ENCODE measurements at places on chromosomes 6 and 20. TPM values are rescaled to one million over a fixed set of nuclear protein-coding genes. Genes with fewer than 3 reads are reported as not detected.

DNA sequence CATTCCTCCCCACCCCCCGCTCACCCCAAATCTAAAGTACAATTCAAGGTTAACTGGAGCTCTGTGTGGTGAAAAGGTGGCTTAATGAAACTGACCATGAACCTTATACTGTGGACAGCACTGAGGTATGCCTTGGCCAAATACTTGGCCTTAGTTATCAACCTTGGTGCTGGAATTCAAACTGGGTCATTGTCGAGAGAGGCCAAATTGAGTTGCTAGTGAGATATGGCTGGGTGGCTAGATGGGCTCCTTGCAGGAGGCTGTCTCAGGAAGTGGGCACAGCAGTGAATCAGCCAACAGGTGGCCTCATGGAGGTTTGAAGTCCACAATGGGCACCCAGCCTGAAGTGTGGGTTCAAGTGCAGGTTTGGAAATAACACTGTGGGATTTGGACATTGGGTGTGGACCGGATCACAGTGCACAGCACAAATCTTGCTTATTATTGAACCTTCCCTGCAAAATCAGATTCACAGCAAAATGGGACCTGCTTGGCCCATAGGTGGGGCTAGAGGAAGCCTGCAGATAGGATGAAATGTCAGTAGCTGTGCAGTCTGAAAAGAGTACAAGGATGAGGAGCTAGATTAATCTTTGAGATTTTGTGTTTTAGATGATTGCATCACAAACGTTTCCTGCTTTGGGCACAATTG, 5.6 kb upstream of the BTBD3 start:
- peak; percentile 12 for DNase-seq

- DNase-seq, result no peak
Measured at GRCh38 chr20:3933218-3933617, 44.0 kb downstream of the PANK2 start.

GRCh38 chr6:108653949-108654348, 93.2 kb downstream of the FOXO3 start:
- peak; percentile 28 for DNase-seq

GUCA1A gene
- total RNA-seq, result not detected

- no peak for DNase-seq
Measured at GRCh38 chr6:259316-259715, 33.0 kb upstream of the DUSP22 start.

DNA sequence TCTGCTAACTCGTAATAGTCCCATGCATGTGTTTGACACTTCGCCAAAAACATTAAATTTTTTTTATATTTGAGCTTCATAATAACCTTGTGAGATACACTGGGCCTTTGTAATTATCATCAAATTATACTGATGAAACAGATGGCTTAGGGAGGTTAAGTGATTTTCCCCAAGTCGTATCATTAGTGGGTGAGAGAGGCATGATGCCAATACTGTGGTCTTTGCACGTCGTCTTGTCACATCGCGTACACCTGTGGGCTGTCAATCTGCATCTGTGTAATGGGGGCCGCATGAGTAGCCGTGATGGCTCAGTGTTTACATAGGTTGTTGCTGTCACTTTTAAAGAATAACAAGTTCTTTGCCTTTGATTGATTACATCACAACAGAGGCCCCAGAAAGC, 1.7 kb downstream of the PRL start:
- DNase-seq, result no peak

DNA sequence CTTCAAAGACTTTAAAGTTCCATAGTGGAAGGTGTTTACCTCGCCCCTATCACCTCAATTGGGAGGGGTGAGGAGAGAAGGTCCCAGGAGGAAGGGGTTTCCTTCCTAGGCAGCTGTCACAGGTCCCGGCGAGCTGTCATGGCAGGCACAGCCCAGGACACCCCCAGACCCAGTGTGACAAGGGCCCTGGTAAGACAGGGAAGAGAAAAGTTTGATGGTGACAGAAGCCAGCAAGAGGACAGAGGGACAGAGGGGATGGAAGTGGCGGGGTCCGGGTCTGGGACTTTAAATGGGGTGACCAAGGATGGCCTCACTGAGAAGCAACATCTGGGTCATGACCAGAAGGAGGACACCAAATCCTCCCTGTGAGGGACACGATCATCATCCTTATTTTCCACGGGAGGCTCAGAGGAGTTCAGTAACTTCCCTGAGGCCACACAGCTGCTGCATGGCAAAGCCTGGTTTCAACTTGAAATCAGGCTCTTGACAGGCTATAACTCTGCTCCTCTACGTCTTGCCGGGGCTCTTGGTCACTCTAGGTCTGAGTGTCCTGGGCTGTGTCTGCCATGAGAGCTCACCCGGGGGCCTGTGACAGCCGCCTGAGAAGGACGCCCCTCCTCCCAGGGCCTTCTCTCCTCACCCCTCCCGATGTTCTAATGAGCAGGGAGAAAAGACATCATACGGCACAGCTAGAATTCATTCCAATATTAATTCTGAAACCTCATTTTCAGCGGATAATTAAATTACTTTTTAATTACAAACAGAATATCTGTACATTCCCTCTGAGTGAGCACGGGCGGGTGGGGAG, 222.2 kb downstream of the PREX1 start:
- DNase-seq, result no peak

CLPSL1 gene
- total RNA-seq, result not detected

RGS17 gene
- total RNA-seq, result not detected

GRCh38 chr6:30265181-30265580, 52.0 kb upstream of the TRIM26 start:
- no peak for DNase-seq

TPMT gene
- total RNA-seq, result 5.6 TPM

PRICKLE4 gene
- not detected for total RNA-seq

DNA sequence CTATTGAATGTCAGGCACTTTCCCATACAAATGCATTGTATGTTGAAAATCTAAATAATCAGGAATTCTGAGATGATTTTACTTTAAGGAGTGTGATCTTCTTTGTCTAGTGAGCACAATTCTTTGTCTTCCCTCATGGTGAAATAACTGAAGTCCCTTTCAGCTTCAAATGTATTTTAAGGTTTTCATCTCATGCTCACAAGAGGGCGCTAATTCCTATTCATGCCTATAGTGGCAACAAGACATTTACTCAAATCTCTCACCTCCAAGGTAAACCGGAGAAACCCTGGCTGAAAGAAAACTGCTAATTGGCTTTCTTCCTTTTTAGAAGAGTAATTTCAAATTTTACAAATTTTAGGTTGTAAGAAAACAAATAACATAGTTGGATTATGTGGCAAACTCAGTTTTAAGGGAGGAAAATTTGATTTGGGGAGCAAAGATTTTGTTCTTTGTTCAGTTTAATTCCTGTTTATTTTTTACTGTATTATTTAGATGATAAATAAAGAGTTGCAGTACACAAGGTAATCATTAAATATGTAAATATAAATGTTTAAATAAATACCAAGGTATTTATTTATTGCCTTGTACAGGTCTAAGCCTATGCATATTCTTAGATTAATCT, 69.1 kb downstream of the SLC35F1 start:
- peak; percentile 17 for DNase-seq

GRCh38 chr6:134021396-134022122, 30.9 kb downstream of the SLC2A12 start:
- DNase-seq, result no peak

C6orf141 gene
- 0.91 TPM for total RNA-seq

DNA sequence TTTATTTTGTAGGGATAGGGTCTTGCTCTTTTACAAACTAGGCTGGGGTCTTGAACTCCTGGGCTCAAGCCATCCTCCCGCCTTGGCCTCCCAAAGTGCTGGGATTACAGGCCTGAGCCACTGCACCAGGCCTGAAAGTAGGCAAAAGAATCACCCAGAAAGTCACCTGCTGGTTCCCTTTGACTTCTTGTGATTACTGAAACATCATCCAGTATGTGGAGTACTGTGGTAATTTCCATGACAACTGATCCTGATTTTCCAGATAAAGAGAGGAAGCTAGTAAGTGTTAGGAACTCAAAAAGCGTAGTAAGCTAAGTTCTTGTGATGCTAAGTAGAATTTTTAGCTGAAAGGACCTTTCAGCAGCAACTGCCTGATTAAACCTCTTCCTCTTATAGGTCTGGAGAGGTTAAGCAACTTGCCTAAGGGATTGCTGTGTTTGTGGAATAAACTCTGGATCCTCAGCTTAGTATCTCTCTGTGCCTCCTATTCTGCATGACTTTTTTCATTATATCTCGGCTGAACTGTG, 16.8 kb downstream of the RALY start:
- DNase-seq, result no peak

GRCh38 chr6:49582529-49582928, 32.1 kb downstream of the C6orf141 start:
- DNase-seq, result no peak

- no peak for DNase-seq
Measured at GRCh38 chr6:169101036-169101805, 152.4 kb downstream of the THBS2 start.

DNA sequence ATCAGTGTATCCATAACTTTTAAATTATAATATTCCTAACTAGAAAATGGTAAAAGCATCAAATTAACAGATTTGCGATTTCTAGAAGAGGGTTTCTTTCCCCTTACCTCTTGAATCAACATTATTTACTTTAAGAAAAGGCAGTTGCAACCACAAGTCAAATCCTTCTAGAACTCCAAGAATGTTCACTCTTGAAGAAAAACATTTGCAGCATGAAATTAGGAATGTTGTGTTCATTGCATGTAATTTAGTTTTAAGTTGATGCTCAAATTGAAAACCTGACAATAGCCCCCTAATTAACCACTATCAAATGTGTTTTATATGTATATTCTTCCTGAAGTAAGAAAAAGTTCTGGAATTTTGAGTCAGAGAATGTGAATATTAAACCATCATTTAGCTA, 2.3 kb upstream of the REV3L start:
- DNase-seq, result no peak

PPP1R16B gene
- total RNA-seq, result 38.1 TPM

PCSK2 gene
- total RNA-seq, result not detected

OPRM1 gene
- total RNA-seq, result not detected

Measured in activated naive CD4-positive, alpha-beta T cell treated with anti-CD3 and anti-CD28 coated beads for 36 hours (primary cell).